ENCODE measurements at places on chromosomes 3 and 15.

GRCh38 chr3:58537412-58538301, 667 bp upstream of the ACOX2 start:
- DNase-seq = no peak

GRCh38 chr3:45224824-45225464, 1.1 kb downstream of the TMEM158 start:
- DNase-seq = no peak

DNA sequence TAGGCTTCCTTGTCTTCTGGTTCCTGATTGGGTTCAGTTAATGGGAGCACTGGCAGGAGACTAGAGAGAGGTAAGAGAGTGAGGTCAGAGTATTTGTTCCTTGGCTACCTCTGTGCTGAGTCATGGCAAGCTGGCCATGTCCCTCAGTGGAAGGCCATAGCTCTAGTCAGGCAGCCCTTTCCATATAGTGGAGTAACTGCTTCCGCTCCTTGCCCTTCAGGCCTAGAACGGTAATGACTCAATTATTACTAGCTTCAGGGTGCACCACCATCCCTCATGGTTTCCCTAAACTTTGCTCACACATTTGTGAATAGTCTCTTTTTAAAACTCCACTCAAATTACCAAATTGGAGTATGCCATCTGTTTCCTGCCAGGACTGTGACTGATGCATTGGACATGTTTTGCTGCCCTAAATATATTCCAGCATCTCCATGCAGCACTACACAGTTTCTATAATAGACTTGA, 10.5 kb upstream of the ANO10 start:
- peak; percentile 70 for DNase-seq

DNA sequence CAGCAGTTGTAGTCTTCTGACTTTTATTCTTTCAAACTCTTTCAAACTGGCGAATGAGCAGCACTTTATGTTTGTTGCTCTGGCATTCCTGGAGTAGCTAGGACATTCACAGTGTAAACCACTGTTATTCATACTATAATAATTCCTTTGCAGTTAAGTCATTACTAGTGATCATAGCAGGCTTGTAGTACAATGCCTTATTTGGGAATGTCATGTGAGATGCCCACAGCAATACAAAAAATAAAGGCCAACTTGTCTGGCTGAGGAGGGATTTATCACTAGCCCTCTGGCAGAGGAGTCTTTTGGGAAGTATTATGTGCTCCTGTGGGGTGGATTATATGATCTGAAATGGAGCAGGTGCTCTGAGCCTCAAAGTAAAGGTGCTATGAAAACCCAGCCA, 197.2 kb downstream of the VGLL3 start:
- DNase-seq = no peak

- no peak for DNase-seq
Measured at GRCh38 chr15:73683257-73683776, 866 bp upstream of the CD276 start.

GRCh38 chr3:127254730-127255129, 33.1 kb downstream of the PRR20G start:
- DNase-seq = no peak

DNA sequence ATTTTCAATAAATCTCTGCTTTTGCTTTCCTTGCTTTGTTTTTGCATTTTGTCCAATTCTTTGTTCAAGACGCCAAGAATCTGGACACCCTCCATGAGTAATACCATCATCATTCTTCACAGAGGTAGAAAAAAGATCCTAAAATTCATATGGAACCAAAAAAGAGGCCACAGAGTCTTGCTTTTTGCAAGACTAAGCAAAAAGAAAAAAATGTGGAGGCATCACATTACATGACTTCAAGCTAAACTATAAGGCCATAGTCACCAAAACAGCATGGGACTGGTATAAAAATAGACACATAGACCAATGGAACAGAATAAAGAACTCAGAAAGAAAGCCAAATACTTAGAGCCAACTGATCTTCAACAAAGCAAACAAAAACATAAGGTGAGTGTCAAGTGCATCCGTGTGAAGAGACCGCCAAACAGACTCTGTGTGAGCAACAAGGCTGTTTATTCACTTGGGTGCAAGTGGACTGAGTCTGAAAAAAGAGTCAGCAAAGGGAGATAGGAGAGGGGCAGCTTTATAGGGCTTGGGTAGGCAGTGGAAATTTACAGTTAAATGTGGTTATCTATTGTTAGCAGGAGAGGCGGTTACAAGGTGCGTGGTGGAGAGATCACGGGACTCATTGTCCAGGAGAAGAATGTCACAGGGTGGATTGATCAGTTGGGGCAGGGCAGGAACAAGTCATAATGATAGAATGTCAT, 10.9 kb downstream of the STRIT1 start:
- DNase-seq = no peak

GRCh38 chr3:61194892-61195538, 56.2 kb downstream of the FHIT start:
- no peak for DNase-seq

GRCh38 chr3:80526153-80526552, 758.4 kb upstream of the ROBO1 start:
- DNase-seq = no peak

GRCh38 chr15:73996939-73997338, 2.4 kb downstream of the PML start:
- DNase-seq = no peak

GRCh38 chr3:42503251-42503924, 945 bp downstream of the VIPR1 start:
- DNase-seq = no peak

- no peak for DNase-seq
Measured at GRCh38 chr3:140441006-140441405, 236.9 kb upstream of the TRIM42 start.

DNA sequence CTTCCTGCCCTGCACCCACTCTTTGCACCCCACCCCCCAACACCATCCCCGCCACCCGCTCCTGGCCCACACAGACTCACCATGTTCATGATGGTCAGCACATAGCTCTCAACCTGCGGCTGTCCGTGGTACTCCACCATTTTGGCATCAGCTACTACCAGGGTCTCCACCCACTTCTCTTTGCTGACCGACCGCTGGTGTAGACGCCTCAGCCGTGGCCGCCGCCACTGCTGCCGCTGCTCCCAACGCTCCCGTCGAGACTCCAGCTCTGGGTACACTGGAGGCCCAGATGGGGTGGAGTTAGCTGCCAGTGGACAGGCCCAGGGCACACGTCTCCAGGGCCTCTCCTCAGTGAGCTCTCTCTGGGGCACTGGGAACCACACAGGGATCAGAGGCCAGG, 14.8 kb downstream of the ADAMTS7 start:
- no peak for DNase-seq

GRCh38 chr15:50355619-50355905, 564 bp upstream of the GABPB1 start:
- no peak for DNase-seq

GRCh38 chr3:170128259-170128976, 53.1 kb downstream of the PHC3 start:
- DNase-seq = peak; percentile 16

DNA sequence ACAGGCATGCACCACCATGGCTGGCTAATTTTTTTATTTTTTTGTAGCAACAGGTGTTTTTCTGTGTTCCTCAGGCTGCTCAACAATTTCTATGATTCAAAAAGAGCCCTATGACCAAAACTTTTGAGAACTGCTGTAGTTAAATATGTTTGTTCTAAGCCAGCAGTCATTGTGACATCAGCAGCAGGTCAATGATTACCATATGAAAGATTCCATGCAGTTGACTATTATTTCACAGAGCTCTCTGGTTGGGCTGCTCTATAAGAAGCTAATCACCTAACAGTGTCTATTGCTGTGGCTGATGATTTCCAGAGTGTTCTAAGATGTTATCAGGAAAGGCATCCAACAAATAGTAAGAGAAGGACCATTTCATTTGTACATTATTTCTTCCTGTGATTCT, at the start of gene CCDC54:
Gene CCDC54, plus strand, starts transcription at position 289 of the 400 bp plus-strand sequence. CDS start 149 bp downstream, outside the sequence.
- DNase-seq = no peak

- DNase-seq = no peak
Measured at GRCh38 chr3:138327831-138328230, 1.8 kb downstream of the NME9 start.

DNA sequence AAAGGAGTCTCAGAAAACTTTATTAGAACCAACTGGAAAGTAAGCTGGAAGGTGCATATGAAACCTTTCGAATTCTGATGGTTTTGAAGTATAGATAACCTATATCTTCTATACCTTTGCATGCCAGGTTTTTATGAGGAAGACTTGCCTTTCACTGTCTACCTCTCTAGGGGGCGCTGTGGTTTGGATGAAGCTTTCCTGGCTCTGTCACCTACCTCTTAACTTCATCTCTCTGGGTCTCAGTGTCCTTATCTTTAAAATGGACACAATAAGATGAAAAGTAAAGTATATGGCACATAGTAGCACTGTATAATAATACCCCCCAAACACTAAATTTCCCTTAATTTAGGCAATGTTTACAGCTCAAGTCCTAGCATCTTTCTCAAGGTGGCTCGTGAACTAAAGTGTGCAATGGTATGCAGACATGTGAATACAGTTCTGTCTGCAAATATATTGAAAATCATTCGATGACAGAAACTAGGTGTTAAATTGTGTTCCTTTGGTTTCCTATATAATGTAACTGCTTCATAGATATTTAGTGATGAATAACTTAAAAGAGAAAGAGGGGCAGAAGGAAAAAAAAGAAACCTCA, 314.3 kb downstream of the CHST2 start:
- no peak for DNase-seq

DNA sequence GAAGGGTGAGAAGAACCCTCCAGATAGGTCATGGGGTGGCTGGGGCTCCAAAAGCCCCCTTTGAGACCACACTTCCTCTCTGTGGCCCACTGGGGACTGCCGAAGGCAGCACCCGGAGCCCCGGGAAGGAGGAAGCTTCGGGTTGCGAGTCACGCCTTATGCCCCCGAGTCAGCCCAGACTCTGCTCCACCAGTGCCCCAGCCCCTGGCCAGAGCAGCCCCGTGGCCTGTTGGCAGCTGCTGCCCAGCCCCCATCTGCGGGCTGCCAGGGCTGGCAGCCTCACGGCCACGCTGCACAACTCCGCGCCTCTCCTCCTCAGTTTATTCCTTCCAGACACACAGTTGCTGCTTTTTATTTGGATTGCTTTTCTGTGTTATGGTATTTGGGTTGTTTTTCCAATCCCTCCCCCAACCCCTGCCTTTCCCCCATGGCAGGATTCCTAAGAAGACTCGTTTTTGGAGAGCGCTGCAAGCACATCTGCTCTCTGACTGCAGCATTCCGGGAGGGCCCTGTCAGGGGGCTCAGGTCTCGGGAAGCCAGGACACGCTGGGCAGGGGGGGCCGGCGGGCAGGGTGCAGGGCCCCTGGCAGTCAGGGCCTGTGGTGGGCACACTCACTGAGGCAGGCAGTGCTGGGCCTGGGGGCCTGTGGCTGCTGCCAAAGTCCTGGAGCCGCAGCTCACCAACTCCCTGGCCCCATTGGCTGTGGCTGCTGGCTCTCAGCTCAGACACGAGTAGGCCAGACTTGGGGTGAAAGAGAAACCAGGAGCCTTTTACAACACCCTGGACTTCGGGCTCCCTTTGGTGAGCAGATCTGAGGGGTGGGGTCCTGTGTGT, 20.2 kb downstream of the MAGEF1 start:
- DNase-seq = no peak

DNA sequence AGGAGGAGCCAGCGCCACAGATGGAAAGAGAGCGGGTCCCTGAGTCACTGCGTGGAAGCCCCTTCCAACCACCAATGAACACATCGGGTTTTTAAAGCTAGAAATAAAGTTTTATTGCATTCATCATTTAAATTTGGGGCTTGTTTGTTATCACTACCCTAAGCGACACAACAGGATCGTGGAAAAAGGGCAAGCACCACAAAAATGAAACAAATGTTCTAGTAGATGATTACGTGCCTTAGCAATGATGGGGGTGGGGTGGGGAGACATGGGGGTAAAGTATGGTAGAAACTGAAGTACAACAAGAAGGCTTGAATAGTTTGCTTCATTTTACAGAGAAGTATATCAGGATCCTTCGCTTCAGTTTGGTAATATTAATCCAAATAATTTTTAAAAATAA, 221.6 kb upstream of the ATP10A start:
- no peak for DNase-seq

DNA sequence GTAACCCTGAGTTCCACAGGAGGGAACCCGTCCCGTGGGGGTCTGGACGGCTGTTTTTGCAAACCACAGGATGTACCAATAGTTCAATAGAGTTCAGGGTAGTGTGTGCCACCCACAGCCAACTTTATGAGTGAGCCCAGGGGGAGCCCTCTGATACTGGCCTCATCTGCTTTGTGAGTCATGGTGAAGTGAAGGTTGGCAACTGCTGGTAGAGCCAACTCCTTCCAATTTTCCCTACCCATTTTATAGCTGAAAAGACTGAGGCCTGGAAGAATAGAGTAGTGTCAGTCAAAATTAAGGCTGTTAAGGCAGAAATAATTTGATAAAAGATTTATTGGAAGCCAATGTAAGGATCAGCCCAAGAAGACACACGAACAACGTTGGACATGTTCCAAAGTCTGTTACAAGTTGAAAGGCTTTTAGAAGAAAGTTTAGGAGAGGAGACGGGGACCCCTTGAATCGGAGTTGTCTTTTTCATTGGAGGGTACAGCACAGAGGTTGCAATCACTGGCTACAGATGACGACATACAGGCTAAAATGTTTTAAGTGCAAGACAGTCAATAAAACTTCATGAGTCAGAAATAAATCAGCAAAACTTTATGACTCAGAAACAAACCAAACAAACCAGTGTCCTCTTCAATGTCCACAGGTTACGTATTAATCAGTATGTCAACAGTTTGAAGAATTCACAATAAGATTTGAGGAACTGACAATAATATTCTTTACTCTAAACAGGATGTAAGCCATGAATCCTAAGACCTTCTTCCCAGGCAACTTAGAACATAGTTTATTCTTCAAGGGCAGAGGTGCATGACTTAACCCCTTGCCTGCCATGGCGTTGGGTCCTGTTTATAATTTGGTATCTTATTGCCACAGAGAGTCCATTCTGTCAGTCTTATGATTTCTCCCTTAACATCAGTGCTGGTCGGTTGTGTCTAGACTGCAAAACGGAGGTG, 62.9 kb upstream of the NR2E3 start:
- no peak for DNase-seq

DNA sequence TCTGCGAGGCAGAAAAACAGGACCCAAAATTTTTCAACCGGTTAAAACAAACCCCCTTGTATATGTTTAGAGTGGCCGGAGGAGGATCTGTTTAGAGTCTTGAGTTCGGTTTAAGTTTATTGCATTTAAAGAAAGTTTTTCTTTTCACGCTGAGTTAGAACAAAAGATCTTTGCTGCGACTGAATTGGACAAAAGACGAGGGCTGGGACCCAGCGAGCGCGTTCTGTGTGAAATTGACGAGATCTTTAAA, 9.8 kb downstream of the NR2F2 start:
- DNase-seq = no peak

Measured in DMS 273 treated with DMSO at 0.1 percent for 48 hours (cell line).